ENCODE measurements at places on chromosomes 4 and X. TPM values are rescaled to one million over a fixed set of nuclear protein-coding genes. Genes with fewer than 3 reads are reported as not detected.

Gene SYNPO2
- 1.0 TPM for total RNA-seq

Gene RHOXF2
- total RNA-seq, result not detected

Gene VCX
- not detected for total RNA-seq

Gene DCAF8L1
- total RNA-seq, result not detected

Gene MAGEB17
- total RNA-seq, result not detected

Gene CCDC110
- not detected for total RNA-seq
